ENCODE measurements at places on chromosomes 5 and 9.

DNA sequence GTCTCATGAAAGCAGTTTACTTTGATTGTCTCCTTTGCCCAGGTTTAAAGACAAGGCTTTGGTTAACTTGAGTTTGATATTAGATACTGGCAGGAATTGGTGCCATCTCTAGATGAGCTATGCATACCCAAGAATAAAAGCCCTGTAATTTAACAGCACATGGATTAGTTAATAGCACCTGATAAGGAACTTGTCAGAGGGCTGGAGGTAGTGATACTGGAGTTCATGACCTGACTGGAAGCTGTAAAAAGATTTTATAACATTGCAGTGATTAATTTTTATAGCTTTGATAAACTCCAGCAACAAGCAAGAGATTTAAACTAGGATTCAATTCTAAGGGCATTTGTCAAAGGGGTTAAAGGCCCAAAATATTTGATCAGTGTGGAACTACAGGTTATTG is 34.9 kb upstream of the SYK start:
- DNase-seq, result no peak

GRCh38 chr9:6109986-6110385 is 94.6 kb upstream of the RANBP6 start:
- DNase-seq, result no peak

GRCh38 chr9:38421498-38422211 is 2.6 kb downstream of the IGFBPL1 start:
- DNase-seq, result no peak

DNA sequence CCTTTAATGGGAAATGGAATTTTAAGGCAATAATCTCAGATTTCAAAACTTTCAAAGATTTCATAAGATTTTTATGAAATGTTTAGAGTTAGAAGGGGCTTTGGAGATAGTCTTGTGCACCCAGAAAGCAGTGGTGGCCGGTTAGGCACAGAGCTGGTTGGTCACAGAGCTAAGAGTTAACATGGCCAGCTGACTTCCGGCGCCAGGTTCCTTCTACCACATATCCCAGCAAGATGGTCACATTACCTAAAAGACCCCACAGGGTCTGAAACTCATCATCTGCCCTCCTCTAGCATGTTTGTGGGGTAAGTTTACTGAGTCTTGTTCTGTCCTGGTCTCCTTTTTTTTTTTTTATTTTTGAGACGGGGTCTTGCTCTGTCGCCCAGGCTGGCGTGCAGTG is 19.3 kb downstream of the QRFP start:
- DNase-seq, result no peak

GRCh38 chr9:68947842-68948569 is 65.9 kb downstream of the PRKACG start:
- no peak for DNase-seq

DNA sequence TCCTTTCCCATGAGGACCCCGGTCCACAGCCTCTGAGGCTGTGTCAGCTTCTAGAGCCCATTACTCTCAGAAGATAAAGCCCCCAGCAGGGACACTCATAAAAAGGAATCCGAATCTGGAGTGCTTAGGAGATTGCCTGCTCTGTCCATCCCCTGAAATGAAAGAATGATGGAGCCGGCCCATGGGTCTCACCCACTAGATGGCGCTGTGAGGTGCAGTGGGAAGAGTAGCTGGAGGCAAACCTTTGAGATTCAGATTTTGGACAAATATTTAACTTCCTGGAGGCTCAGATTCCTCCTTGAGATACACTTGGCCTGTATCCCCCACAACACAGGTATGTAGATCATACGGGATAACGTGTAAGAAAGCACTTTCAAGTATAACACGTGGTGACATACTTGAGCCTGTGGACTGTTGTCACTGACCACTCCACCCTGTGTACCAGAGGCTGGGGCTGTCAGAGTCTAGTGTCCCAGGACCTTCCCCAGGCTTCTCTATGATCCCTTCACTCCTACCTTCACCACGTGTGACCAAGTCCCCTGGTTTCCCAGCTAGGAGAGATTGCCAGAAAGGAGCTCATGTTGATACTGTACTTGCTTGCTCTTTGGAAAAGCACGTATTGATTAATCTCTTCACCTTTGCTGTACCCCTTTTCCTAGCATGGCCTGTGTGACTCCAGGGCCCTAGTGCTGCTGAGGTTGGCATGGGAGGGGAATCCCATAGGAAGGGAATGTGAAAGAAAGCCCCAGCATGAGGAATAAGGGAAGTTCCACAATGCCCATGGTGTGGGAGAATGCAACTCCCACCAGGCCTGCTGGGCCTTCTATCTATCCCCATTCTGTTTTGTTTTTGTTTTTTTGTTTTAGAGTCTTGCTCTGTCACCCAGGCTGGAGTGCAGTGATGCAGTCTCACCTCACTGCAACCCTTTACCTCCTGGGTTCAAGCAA is 32.1 kb downstream of the TRMO start:
- no peak for DNase-seq

DNA sequence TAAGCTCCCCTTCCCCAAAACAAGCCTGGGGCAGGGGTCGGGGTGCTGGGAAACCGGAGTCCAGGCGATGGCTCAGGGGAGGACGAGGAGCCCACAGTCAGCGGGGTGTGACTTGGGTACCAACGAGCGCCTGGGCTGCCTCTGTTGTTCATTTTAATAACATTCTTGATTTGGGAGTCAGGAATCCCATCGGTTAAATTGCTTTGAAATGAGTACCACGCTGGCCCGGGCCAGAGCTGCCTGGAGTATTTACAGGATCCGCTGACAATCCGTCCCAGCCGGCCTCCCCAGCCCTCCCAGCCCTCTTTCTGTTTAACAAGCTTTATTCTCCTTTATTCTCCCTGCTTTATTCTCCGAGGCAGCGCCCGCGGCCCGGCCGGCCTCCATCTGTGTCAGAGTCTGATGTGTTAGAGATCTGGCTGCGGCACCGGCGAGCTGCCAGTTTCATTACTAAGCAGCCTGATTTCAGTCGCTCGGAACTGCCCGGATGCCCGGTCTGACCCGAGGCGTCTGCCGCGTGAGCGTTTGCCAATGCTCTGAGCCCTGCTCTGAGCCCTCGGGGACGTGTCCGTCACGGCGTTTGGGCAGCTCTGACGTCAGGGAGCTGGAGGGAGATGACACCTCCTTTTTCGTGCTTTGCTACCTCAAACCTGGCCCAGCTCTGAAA is 16.5 kb upstream of the QRFP start:
- DNase-seq, result no peak

DNA sequence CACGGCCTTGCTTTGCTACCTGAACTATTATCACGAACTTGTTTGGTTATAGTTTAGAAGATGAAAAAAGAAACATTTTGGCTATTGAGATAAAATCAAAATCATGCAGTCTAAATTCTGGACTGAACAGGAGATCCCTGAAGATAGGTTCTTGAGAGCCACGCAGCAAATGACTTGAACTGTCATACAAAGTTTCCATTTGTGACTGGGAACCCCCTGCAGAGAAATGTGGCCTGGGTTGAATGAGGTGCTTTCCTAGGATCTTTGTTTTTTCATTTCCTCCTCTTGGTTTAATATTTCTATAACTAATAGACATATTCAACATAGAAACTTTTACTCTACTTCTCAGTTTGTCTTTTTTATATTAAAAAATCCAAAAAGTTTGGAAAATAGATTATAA is 184.7 kb upstream of the TRPM3 start:
- no peak for DNase-seq

DNA sequence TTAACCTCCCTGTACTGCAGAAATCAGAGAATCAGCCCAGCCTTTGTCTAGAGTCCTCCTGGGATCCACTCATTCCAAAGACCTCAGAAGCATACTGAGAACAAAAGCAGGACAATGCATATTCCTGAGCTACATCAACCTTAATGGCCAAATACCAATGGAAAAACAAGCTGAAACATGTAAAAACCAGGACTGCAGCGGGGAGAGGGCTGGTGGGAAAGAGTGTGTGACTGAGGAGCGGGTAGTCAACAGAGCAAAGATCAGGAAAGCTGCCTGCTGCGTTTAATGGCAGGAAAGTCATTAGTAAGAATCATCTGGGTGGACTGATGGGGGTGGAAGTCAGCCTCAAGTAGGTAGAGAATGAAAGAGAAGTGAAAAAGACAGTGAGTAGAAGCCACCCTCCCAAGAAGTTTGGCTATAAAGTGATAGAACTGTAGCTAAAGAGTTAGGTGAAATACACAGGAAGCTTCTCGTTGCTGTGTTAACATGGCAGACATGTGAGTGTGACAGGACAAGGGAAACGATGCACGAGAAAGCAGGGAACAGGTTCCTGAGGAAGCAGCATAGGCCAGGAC is 88.1 kb downstream of the OTULIN start:
- no peak for DNase-seq

DNA sequence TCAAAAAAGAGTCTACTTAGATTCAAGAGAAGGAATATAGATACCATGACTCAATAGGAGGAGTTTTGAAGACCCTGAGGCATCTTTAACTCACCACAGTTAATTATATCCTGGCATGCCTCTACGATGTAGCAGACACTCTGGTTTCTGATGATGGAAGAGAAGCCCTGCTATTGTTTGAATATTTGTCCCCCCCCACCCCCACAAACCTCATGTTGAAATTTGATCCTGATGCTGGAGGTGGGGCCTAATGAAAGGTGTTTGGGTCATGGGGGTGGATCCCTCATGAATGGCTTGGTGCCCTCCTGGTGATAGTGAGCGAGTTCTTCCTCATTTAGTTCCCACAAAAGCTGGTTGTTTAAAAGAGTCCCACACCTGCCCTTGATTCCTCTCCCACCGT is 147.9 kb upstream of the TBCA start:
- no peak for DNase-seq

DNA sequence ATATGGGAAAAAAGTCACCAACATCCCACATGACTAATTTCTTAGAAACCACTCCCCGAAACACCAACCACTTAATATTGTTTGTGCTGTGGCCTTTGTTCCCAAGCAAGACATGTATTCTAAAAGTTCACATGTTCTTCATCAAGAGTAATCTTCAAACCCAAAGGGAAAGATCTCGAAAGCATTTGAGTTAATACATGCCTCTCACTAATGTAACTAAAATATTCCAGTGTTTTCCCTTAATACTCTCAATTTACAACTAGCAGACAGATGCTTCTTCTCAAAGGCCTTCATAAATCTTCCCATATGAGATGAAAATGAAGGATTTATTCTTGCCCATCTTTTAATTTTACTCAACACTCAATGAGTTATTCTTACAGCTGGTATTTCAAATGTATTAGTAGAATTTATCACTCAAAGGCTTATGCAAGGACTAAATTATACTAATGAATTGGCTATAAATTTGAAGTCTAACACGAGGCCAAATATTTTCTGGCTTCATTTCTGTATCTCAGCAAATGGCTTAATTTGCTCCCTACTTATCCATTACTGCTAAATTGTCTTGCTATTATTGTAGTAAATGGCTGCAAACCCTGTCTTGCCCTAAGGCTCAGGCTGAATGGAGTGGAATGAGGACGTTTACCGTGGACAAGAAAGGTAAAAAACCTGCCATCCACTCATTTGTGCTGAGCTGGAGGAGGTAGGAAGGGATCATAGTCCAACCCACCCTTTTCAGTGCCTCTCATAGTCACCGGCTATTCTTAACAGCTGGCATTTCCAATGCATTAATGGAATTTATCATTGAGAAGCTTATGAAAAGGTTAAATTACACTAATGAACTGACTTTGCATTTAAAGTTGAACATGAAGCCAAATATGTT is 474.4 kb downstream of the RASEF start:
- no peak for DNase-seq

GRCh38 chr5:135124128-135124527 is 90.1 kb upstream of the PITX1 start:
- no peak for DNase-seq

DNA sequence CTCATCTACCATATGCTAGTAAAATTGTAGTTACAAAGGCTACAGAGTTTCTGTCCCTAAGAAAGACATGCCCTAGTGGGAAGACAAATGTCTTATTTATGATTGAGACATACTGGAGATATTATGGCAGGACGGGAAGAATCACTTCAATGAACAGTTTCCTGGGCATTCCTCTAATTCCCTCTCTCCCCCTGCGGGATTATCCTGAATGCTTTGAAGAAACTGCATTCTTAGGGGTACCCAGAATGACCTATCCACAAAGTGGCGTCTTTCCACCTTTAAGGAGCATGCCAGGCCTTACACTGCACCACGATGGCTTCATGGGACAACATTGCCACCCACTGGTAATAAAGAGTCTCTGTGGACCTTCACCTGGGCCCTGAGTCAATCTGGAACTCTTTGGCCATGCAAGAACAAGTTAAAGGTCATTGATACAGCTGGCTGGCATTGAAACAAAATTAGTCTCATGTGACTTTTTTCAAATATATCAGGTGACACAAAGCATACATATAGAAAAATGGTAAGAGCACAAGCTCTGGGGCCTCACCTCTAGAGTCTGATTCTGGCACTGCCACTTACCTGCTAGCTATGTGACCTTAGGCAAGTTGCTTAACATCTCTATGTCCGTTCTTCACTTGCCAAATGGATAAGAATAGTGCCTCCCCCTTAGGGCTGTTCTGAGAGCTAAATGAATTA is 32.0 kb downstream of the ANKRD55 start:
- DNase-seq, result peak; percentile 30

- no peak for DNase-seq
Measured at GRCh38 chr5:40046792-40047191, 622.0 kb upstream of the DAB2 start.

DNA sequence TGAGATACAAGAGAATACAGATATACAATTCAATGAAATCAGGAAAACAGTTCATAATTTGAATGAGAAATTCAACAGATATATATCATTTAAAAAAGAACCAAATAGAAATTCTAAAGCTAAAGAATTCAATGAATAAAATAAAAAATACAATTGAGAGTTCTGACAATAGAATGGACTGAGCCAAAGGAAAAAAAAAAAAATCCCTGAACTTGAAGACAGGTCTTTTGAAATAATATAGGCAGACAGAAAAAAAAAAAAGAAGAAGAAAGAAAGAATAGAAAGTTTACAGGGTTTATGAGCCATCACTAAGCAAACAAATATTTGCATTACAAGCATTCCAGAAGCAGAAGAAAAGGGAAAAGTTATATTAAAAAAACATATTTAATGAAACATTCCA is 12.9 kb upstream of the HAVCR2 start:
- DNase-seq, result no peak

DNA sequence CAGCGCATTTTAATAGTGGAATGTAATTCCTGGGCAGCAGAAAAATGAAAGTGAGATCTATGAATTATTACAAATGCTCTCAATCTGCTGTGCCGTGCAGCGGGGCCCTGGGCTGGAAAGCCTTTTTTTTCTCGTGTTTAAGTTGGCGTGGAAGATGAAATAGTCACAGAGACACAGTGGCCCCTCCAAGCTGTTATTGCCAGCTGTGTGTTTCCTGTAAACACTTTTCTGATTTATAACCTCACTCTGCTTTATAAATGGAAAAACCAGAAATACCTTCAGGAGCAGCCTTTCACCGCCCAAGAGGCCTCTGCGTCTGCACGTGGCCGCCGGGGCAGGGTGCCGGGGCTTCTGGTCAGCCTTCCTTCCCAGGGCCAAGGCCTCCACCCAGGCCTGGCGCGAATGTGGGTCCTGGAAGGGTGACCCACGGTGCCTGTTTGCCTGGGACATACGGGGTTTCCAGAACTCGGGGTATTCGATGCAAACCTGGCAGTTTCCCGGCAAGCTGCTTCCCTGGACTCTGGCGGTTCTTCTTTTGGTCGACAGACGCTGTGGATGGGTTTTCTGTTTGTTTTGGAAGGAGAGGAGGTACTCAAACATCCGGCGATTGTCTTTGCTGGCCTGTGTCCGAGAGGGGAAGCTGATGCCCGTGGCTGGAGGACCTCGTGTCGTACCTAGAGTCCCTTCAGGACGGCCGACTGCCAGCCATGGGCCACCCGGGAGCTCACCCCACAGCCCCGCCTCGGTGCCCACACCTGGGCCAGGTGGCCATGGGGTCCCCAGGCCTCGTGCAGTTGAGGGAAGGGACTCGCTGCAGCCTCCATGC is 256.7 kb downstream of the PARP8 start:
- peak; percentile 26 for DNase-seq

GRCh38 chr5:112532654-112533360 is 113.7 kb upstream of the EPB41L4A start:
- no peak for DNase-seq

All from right hindlimb (tissue), 1 donor.